ENCODE measurements at places on chromosomes 4 and X.

GRCh38 chr4:123452616-123453015 is 56.0 kb downstream of the SPRY1 start:
- no peak overlapping the region for H3K4me3 ChIP-seq
- DNase-seq, result peak; percentile 95
- peaks cover 1% of the 10 kb centered on the region for H3K4me1 ChIP-seq
- no peaks in the 10 kb centered on the region for H3K36me3 ChIP-seq

DNA sequence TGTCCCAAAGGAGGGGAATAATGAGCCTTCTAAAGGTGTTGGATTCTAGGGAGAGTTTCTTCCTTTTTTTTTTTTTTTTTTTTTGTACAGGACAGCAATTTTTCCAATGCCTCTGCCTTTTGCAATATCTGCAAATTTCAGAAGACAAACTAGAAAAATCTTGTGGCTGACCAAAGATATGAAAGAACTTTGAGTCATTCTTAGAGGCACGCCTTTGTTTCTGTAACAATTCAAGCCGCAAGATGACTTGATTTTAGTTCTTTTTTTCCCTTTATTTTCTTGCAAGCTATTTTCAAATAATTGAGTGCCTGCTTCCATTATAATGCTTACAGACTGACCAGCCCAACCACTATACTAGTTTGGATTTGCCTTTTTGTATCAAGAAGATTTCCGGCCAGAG is 47.6 kb upstream of the UXT start:
- no peaks in the 10 kb centered on the region for H3K36me3 ChIP-seq
- DNase-seq, result no peak
- H3K4me3 ChIP-seq, result no peak overlapping the region
- no peaks in the 10 kb centered on the region for H3K4me1 ChIP-seq
- H3K27ac ChIP-seq, result no peak overlapping the region

DNA sequence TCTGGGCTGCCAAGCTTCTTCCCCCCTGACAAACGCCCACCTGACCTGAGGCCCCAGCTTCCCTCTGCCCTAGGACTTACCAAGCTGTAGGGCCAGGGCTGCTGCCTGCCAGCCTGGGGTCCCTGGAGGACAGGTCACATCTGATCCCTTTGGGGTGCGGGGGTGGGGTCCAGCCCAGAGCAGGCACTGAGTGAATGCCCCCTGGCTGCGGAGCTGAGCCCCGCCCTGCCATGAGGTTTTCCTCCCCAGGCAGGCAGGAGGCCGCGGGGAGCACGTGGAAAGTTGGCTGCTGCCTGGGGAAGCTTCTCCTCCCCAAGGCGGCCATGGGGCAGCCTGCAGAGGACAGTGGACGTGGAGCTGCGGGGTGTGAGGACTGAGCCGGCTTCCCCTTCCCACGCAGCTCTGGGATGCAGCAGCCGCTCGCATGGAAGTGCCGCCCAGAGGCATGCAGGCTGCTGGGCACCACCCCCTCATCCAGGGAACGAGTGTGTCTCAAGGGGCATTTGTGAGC is 37.0 kb downstream of the HTRA3 start:
- H3K27ac ChIP-seq, result no peak overlapping the region
- H3K36me3 ChIP-seq, result no peaks in the 10 kb centered on the region
- DNase-seq, result no peak
- H3K4me3 ChIP-seq, result no peak overlapping the region
- peaks cover 24% of the 10 kb centered on the region for H3K27me3 ChIP-seq

- H3K27ac ChIP-seq, result no peak overlapping the region
- no peaks in the 10 kb centered on the region for H3K36me3 ChIP-seq
- no peaks in the 10 kb centered on the region for H3K4me1 ChIP-seq
- no peaks in the 10 kb centered on the region for H3K27me3 ChIP-seq
- DNase-seq, result no peak
- H3K4me3 ChIP-seq, result no peak overlapping the region
These were observed 231.2 kb upstream of the SLC7A11 start for GRCh38 chr4:138473339-138473738.

DNA sequence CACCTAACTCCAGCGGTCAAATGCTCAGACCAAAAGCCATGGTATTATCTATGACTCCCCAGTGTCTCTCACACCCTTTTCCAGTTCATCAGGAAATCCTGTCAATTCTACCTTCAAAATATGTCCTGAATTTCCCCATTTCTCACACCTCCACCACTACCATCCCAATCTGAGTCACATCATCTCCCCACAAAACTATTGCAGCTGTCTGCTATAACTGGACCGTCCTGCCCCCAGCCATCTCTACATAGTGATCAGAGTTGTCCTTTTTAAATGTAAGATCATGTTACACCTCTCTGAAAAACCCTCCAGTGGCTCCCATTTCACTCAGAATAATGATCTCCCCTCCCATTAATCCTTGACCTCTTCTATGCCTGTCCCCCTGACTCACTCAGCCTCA is 6.8 kb upstream of the ODAPH start:
- no peak overlapping the region for H3K4me3 ChIP-seq
- no peaks in the 10 kb centered on the region for H3K27me3 ChIP-seq
- peaks cover 10% of the 10 kb centered on the region for H3K4me1 ChIP-seq

GRCh38 chr4:77773101-77773500 is 46.1 kb downstream of the CNOT6L start:
- no peak overlapping the region for H3K4me3 ChIP-seq
- peaks cover 7% of the 10 kb centered on the region for H3K36me3 ChIP-seq
- no peak overlapping the region for H3K27ac ChIP-seq
- peak; percentile 36 for DNase-seq

DNA sequence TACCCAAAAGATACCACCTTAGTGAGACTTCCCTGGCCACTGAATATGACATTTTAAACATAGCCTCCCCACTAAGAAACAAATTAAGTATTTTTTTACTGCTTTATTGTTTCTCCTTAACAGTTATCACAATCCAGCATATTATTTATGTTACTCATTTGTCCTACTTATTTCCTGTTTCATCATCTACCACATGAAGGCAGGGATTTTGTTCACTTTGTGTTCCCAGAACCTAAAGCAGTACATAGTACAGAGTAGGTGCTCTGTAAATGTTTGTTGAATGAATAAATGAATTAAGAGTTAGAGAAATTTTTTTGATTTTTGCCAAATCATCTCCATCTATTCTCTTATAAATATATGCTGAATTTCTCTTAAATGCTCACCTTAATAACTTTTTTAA is 318.4 kb upstream of the GIMD1 start:
- H3K36me3 ChIP-seq, result no peaks in the 10 kb centered on the region
- DNase-seq, result no peak
- no peak overlapping the region for H3K4me3 ChIP-seq
- no peaks in the 10 kb centered on the region for H3K27me3 ChIP-seq
- H3K27ac ChIP-seq, result no peak overlapping the region

GRCh38 chr4:16583764-16584163 is 314.7 kb downstream of the LDB2 start:
- DNase-seq, result no peak
- no peak overlapping the region for H3K27ac ChIP-seq
- H3K36me3 ChIP-seq, result no peaks in the 10 kb centered on the region

DNA sequence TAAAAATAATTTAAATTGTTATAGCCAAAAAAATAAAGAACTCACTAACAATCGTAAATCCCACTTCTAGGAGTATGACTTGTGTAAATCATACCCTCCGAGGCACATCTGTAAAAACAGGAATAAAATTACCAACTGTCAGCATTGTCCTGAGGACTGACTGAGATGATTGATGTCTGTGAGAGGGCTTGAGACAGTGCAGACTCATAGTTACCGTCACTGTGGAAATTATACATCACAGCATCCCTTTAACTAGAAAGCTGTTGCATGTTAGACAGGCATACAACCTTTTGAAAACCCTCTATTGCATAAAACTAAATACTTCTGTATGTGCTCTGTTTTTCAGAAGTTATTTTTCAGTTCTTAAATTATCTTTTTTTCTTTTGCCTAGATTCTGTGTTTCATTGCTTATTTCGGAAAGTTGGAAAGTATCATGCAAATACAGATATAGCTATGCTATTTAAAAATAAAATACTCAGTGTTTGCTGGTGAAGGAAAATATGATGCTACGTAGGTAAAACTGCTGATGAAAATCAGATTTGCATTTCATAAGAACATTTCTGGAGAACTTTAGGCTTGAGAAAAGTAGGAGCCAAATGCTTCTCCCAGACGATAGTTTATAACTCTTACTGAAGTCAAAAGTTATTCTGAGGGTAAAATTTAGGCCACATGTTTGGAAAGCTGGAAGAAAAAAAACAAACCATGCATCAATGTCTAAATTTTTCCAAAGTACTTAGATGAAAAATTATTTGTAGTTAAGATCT is 13.6 kb upstream of the RBPJ start:
- no peak for DNase-seq
- no peak overlapping the region for H3K4me3 ChIP-seq
- H3K36me3 ChIP-seq, result no peaks in the 10 kb centered on the region
- H3K27ac ChIP-seq, result no peak overlapping the region
- no peaks in the 10 kb centered on the region for H3K4me1 ChIP-seq

DNA sequence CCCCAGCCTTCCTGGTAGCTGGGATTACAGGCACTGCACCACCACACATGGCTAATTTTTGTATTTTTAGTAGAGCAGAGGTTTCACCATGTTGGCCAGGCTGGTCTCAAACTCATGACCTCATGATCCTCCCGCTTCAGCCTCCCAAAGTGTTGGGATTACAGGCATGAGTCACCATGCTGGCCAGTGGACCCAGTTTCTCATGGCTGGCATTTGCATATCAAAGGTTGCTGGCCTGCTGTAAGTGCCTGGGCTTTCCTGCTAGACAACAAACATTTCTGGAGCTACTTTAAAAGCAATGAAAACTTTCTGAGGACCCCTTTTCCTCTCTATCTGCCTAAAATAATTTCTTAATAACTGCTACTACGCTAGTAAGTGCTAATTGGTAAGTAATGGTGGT is 228.2 kb downstream of the PCDH10 start:
- no peaks in the 10 kb centered on the region for H3K4me1 ChIP-seq
- H3K27me3 ChIP-seq, result no peaks in the 10 kb centered on the region
- H3K36me3 ChIP-seq, result no peaks in the 10 kb centered on the region
- H3K27ac ChIP-seq, result no peak overlapping the region
- no peak overlapping the region for H3K4me3 ChIP-seq
- DNase-seq, result no peak

- H3K27me3 ChIP-seq, result no peaks in the 10 kb centered on the region
- DNase-seq, result no peak
- no peaks in the 10 kb centered on the region for H3K4me1 ChIP-seq
- H3K27ac ChIP-seq, result no peak overlapping the region
These were observed 580.0 kb downstream of the GALNTL6 start for GRCh38 chr4:172393220-172393619.

DNA sequence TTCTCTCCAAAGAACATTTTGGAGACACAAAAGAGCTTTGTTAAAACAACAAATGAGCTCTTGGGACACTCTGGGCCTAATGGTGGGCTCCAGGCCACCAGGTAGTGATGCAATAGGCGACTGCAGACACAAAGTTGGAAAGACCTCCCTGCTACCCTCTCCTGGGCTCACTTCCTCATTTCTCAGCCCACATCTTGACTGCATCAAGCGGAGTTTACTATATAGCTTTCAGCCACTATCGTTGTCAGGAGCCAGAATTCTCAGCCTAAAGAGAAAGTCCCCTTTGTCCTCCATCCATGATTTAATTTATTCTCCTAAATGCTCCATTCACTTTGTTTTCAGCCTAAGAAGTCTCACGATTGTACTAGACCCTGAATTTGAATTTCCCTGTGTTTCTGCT is 114.9 kb downstream of the EFHC2 start:
- no peaks in the 10 kb centered on the region for H3K27me3 ChIP-seq
- no peak overlapping the region for H3K4me3 ChIP-seq
- no peaks in the 10 kb centered on the region for H3K36me3 ChIP-seq
- no peak overlapping the region for H3K27ac ChIP-seq

GRCh38 chr4:140052050-140052449 is 101.9 kb downstream of the MAML3 start:
- no peak overlapping the region for H3K27ac ChIP-seq
- no peaks in the 10 kb centered on the region for H3K27me3 ChIP-seq
- H3K4me3 ChIP-seq, result no peak overlapping the region
- peak; percentile 46 for DNase-seq

GRCh38 chr4:21512353-21512752 is 436.2 kb downstream of the KCNIP4 start:
- no peaks in the 10 kb centered on the region for H3K36me3 ChIP-seq
- DNase-seq, result peak; percentile 63
- no peak overlapping the region for H3K27ac ChIP-seq
- no peaks in the 10 kb centered on the region for H3K4me1 ChIP-seq
- H3K27me3 ChIP-seq, result peaks cover 7% of the 10 kb centered on the region
- no peak overlapping the region for H3K4me3 ChIP-seq

GRCh38 chrX:138925330-138925729 is 213.8 kb upstream of the FGF13 start:
- no peaks in the 10 kb centered on the region for H3K4me1 ChIP-seq
- H3K27ac ChIP-seq, result no peak overlapping the region
- H3K36me3 ChIP-seq, result no peaks in the 10 kb centered on the region
- no peak overlapping the region for H3K4me3 ChIP-seq
- DNase-seq, result peak; percentile 63
- H3K27me3 ChIP-seq, result no peaks in the 10 kb centered on the region

- H3K36me3 ChIP-seq, result no peaks in the 10 kb centered on the region
- no peak overlapping the region for H3K27ac ChIP-seq
- DNase-seq, result no peak
- peaks cover 5% of the 10 kb centered on the region for H3K4me1 ChIP-seq
These were observed 126.8 kb upstream of the CXorf66 start for GRCh38 chrX:140092121-140092520.

DNA sequence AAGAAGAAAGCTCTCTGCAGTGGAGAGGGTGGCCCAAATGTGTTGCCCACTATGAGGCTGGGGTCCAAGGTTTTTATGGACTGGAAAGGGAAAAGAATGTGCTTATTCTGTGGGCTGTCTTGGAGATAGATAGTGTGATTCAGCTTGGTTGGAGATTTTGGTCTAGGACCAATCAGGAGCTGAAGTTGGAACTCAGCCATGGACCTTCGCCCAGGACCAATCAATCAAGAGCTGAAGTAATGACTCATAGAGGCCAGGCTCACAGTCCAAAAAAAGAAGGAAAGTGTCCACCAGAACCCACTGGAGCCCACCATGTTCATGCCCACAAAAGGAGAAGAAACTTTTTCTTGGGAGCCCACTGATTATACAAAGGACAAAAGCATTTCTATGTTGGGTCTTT is 369.5 kb downstream of the UBE2NL start:
- no peaks in the 10 kb centered on the region for H3K4me1 ChIP-seq
- no peak overlapping the region for H3K4me3 ChIP-seq
- H3K27me3 ChIP-seq, result no peaks in the 10 kb centered on the region
- no peak for DNase-seq
- no peak overlapping the region for H3K27ac ChIP-seq
- H3K36me3 ChIP-seq, result no peaks in the 10 kb centered on the region

GRCh38 chrX:38233891-38234667 is 13.4 kb upstream of the SRPX start:
- peaks cover 6% of the 10 kb centered on the region for H3K27me3 ChIP-seq
- H3K27ac ChIP-seq, result peak overlapping the region; percentile 14
- no peak overlapping the region for H3K4me3 ChIP-seq

DNA sequence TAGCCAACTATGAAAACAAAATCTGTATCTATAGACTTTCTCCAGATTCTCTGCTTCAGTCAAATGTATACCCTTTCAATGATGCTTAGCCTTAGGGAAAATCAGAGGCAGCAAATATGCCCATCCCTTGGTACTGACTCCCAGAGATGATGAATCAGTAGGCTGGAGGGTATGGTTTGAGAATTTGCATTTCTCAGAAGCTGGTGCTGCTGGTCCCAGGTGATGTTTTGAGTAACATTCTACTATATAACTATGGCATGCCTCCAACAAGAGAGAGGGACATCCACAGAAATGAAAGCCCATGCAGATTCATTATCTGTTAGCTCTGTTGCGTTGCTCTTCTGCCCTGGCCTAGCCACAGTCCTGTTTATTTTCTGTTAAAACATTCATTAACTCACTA is 13.6 kb downstream of the TNIP3 start:
- no peaks in the 10 kb centered on the region for H3K4me1 ChIP-seq
- DNase-seq, result no peak
- no peak overlapping the region for H3K27ac ChIP-seq
- H3K27me3 ChIP-seq, result no peaks in the 10 kb centered on the region

All from mesenchymal stem cell (in vitro differentiated cells and primary cell).